Stimulated activated CD4-positive, alpha-beta T cell treated with anti-CD3 and anti-CD28 coated beads, Interleukin-1b, Interleukin-23, amount 100 ng/mL, for 4 hours (primary cell): ENCODE measurements at places on chromosomes 1 and 21.
A peak's percentile ranks its signal among the peaks of the same experiment; 100 is the strongest.

DNA sequence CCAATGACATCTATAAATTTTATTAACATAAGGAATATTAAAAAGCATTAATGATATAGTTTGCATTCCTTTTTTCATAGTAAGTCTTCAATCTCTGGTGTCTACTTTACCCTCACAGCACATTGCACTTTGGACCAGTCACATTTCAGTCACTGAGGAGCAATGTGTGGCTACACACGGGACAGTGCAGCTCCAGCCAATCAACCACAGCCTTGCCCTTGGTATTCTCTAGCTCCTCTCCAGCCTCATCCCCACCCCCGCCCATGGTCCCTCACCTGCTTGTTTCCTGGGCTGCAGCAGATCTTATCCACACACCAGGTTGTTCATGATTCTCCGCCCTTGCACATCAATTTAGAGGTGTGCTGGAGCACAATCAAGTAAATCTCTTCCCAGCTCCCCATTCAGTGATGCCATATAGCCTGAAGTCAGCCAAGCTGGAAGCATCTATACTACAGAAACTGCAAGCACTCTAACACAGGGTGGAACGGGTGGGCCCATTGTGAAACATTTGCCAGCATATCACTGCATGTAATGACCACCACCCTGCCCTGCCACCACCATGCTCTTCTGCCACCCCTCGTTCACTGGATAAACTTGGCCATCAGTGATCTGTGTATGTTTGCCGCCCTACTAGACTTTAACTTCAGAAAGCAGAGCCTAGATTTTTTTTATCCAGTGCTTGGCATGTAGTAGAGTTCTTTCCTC, 93.0 kb upstream of the SLC44A3 start:
- no peak for DNase-seq

DNA sequence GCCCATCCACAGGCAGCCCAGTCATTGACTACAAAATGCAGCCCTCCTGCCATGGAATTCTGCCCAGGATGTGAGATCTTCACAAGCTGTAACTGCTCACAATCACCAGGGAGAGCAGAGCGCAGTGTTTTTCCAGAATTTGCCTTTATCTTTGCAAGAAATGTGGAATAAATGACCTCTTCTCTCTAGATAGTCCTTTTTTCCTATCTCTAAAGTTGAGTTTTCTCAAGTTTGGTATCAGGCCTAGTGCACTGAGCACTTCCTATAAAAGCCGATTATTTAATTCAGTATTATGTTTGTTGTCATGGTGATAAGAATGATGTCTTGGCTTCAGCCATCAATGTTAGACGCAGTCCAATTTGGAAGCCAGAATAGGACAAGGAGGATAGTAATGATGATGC, 246.9 kb upstream of the IRF2BP2 start:
- DNase-seq = no peak

DNA sequence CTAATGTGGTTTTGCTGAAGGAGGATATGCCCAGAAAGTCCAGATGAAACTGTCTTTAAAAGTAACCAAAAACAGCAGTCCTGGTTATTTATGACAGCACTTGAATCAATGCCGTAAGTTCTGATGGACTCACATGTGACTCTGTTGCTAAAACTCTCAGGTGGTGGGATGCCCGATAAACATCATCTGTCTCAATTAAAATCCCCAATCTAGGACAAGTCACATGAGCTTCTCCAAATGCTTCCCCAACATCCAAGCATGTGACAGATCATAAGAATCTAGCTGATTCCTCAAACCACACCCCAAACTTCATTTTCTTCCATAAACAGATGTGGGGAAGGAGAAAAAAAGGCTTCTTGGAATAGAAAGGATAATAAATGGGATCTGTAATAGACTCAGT, 786 bp upstream of the CTSK start:
- DNase-seq = no peak

GRCh38 chr1:9257851-9258250, 23.3 kb downstream of the H6PD start:
- DNase-seq = no peak

DNA sequence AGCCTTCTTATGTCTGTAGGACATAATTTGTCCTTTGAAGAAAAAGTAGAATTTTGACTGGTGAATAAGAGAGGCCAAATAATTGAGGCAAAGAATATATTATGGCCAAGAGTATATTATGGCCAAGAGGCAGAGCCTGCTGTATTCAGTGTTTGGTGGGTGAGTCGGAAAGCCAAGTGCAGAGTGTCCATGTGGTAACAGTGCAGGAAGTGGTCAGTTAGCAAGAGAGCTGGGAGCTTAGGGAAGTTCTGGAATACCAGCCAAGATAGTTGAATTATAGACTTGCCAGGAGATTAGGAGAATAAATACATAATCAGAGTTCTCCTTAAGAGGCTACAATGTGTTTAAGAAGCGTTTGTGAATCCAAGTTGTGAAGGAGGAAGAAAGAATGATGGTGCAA, 131.5 kb upstream of the LMO4 start:
- no peak for DNase-seq

DNA sequence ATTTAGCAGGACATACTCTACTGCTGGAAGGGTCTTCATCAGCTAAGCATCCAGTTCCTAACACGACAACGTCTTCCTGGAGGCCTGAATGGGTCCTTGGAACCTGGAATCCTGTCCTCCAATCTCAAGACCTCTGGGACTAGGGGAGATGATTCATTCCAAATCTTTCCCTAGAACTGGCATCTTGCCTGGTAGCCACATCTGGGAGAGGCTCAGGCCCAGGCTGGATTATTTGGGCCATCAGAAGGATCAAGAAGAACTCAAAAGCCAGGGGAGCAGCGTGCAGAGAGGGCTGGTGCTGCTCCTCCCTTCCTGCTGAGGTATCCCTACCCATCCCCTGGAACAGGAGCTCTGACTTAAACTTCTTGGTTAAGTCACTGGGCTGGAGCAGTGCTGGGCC, 2.8 kb upstream of the PHLDA3 start:
- no peak for DNase-seq

DNA sequence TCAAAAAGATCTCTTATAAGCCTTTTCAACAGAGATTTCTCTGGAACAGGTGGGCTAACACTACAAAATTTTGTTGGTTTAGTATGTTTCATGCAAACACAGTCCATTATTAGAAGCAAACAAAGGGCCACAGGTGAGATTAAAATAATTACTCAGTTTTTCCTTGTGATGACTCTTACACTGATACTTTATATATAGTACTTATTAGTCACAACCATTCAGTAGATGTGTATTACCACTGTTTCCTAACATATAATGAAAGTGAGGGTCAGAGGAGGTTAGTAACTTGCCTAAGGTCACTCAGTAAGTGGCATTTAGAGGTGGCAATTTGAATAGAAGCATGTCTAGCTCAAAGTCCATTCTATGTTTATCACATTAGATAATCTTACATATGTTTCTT, 44.2 kb downstream of the CYYR1 start:
- no peak for DNase-seq

DNA sequence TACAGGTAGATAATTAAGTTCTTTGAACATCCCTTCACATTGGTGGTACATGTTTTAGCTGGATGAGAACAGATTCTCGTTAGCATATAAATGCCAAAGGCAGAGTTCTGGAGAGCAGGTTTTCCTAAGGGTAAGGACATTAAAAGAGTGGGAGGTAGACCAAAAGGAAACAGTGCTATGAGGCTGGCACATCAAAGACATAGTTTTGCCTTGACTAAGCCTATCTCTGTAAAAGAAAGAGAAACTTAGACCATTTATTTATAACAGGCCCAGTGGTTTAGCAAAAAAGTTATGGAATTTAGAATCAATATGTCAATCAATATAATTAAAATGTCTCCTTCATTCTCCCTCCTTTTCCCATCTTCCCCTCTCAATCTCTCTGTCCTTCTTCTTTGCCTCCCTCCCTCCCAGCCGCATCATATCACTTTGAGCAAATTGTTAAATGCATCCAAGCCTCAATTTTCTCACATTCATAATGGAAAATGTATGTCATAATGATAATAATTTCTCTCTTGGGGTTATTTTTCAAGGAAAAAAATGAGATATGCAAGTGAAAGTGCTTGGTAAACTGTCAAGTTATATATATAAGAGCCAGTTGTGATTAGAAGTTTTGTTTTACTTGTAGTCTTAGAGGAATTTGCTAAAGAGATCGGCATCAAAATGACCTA, 209.9 kb upstream of the SGIP1 start:
- no peak for DNase-seq

DNA sequence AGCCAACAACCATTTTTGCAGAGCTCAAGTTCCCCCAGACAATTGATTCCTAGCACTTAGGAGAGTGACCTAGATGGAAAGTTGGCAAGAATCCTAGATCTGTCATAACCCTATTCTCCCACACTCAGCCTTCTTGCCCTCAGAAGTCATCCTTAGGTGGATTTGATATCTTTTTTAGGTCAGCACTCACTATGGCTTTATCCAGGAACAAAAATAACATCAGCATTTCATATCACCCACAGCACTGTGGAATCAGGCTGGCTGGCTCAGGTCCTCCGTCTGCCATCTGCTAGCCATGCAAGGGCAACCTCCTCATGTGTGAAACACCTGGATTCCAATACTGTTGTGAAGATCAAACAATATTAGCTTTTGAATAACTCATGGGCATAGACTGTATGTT, 6.0 kb downstream of the DPT start:
- no peak for DNase-seq

GRCh38 chr1:224205438-224205840, 22.4 kb downstream of the DEGS1 start:
- DNase-seq = peak; percentile 24

- DNase-seq = no peak
Observed at GRCh38 chr1:194795917-194796593, 1609.6 kb upstream of the B3GALT2 start.

DNA sequence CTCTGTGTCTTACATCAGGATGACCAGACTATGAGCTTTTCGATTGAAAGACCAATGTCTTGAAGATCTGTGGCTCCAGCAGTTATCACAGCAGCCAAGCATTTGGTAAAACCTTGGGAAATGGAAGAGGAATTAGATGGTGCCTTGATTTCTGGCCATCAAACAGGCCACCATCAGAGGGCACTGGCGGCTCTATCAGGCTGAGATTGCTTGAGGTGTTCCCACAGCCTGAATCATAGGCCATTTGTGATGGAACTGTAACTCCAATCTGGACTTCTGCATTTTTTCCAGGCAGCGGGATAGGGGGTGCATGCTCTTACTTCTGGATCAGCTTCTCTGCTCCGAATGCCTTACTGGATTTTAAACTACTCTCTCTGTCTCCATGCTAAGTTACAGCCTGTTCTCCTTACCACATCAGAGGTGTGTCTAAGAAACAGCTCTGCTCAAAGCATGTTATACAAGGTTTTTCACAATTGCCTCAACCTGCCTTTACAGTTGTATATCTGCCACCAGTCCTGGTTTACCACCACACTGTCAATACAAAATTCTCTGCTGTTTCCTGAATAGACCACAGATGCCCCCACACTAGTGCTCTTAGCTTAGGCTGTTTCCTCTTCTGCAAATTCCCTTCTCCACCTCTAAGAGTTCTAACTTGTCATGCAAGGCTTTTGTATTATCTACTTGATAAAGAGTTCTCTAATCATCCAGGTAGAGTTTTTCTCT, 180.9 kb downstream of the PTGER3 start:
- no peak for DNase-seq

DNA sequence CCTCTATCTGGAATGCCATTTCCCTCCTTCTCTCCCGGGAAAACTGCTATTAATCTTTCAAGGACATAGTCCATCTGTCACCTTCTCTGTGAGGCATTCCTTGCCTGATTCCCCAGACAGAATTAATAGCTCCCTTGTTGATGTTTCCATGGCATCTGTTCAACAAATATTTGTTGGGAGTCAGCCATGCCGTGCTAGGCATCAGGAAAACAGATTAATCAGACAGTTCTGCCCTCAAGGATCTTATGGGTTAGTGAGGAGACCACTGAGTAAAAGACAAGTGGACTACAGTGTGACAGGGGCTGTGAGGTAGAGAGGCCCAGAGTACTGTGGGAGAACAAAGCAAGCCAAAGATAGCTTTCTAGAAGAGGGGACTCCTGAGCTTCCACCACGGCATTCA, 11.4 kb upstream of the MAGOH start:
- DNase-seq = no peak

GRCh38 chr1:21301794-21302440, 11.7 kb upstream of the ECE1 start:
- no peak for DNase-seq

DNA sequence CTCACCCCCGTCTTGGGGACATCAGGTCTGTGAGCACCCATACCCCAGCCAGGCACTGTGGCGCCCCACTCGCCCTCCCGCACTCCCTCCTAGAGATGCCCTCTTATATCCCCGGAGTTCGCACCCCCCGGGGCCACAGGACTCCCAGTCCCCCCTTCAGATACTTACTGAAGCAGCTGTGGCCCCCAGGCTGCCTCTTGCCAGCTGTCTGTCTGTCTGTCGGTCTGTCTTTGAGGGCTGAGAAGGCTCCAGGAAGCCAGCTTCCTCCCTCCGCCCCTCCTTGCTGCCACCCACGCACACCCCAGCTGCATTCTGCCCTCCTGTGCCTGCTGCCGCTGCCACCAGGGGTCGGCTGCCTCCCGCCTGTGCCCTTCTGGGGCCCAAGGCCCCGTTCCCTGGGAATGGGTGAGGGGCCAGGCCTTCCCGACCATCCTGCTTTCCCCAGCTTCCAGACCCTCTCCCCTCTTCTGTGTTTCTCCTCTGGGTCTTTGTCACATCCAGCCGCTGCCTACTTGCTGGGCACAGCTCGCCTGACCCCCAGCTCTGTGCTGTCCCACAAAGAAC, at the start of gene PTPN7:
TSS of gene PTPN7 (minus strand) at position 226 of the 564 bp plus-strand sequence. CDS start 1,200 bp downstream, outside the sequence.
- peak; percentile 86 for DNase-seq

- DNase-seq = peak; percentile 39
Observed at GRCh38 chr1:206794294-206794908, 22.1 kb upstream of the IL10 start.

DNA sequence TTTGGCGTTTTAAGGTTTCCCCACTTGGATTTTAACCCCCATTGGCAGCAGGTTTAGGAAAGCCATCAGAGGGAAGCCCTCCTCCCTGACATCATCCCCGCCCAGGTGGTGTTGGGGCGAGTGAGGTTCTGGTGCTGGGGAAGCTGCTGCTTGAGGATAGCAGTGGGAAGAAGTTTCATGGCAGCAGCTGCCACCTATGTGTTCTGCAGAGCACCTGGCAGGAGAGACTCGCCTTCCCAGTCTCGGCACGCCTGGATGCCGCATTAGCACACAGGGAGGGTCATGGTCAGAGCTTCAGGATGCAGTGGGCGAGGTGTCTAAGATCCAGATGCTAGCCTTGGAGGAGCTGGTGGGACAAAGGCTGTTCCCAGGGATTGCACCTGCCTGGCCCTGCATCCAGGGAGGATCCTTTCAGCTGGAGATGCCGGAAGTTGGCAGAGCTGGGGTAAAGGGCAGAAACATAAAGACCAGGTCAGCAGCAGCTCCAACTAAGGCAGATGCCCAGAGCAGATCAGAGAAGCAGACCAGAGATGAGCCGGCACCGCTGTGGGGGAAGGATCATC, 33.9 kb downstream of the ABCG1 start:
- no peak for DNase-seq

- DNase-seq = no peak
Observed at GRCh38 chr1:50268049-50268448, 155.2 kb downstream of the DMRTA2 start.
